Psoas muscle (tissue), 8 donors: ENCODE measurements at places on chromosomes 1 and 21. TPM values are rescaled to one million over a fixed set of nuclear protein-coding genes. Genes with fewer than 3 reads are reported as not detected.

DNA sequence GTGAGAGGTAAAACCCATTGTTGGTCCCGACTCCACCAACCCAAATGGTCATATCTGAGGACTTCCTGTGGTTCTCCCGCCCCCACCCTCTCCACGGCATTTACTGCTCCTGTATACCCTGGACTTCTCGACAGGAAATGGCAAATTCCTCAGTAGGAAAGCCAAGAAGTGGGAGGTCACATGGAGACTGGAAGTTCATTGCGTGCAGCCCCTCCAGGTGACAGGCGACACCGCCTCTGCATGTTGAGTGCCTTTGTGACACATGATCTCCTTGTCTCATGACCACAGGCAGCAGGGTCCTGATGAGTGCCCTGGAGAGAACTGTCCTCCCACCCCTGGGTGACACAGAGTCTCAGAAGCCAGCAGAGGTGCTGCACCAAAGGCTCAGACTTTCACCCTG lies 24.2 kb downstream of the ERG start:
- no peak for DNase-seq

DNA sequence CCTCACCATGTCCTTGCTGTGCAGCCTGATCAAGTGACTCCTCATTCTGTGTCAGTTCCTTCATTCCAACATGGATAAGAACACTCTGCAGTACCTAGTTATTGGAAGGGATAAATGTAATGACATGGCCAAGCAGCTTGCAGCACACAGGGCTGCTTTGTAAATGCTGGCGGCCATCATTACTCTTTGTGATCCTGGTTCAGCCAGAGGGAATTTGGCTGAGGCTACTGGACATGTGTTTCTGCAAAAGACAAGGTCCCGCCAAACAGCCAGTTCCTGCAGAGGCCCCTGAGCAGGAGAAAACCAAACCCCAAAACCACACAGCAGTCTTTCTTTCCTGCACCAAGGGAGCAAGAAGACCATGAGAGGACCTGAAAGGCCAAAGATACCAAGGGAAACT lies 495.8 kb downstream of the AJAP1 start:
- no peak for DNase-seq

DNA sequence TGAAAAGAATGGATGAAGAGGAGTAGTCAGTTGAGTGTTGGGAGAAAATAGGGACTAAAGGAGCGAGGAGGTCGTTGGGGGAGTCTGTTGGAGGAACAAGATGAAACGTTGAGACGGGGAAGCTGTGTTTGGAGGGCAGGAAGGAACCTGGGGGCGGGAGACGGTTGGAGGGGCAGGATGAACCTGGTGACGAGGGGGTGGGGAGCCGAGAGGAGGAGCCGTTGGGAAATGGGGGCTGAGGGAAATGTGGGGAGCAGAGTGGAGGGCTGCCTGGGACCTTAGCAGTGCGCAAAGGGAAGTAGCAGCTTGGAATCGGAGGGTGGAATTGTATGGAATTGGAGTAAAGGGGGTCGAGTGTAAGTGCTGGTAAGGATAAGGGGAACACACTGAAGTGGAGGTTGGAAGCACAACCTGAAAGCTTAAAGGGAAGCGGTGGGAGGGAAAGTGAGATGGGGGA lies 630 bp downstream of the MTF2 start:
- DNase-seq, result peak; percentile 21

GRCh38 chr1:232621050-232621449 lies 8.9 kb downstream of the SIPA1L2 start:
- DNase-seq, result no peak

DNA sequence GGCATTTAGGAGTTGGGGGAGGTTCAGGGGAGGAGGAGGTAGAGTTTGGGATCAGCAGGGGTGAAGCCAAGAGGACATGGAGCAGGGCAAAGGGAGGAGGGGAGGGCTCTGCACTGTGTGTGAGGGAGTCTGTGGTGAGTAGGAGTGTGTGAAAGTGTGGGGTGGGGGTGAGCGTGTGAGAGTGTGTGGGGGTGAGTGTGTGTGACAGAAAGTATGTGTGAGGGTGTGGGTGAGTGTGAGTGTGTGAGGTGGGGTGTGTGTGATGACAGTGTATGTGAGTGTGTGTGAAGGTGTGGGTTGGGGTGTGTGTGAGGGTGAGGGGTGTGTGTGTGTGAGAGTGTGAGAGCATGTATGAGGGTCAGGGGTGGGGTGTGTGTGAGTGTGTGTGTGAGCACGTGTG lies 62.6 kb downstream of the GNG4 start:
- no peak for DNase-seq

DNA sequence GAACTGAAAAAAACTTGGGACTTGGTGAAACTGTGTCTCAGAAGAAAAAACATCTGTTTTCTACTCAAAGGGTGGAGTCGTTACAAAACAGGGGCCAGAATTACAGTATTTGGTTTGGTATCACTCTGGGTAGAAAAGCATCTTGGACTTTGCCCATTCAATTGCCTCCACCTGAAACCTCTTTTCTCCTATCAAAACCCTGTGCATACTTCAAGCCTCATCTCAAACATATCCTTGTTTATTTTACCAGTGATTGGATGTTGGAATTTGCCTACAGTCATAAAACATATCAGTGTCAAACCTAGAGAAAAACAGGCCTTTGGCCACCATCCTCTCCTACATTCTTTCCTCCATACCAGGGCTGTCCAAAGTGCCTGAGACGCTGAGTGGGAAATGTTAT lies 281.5 kb downstream of the PLPP3 start:
- no peak for DNase-seq

The FYB2 gene
- 1.2 TPM for total RNA-seq

The ASPM gene
- total RNA-seq, result 0.09 TPM

The MYOG gene
- total RNA-seq, result 171 TPM

The KRTAP21-2 gene
- total RNA-seq, result not detected
